T47D (cell line): ENCODE measurements at places on chromosomes 4 and X.
A peak's percentile ranks its signal among the peaks of the same experiment; 100 is the strongest.

GRCh38 chr4:140102421-140102820 is 51.6 kb downstream of the MAML3 start:
- DNase-seq, result no peak

DNA sequence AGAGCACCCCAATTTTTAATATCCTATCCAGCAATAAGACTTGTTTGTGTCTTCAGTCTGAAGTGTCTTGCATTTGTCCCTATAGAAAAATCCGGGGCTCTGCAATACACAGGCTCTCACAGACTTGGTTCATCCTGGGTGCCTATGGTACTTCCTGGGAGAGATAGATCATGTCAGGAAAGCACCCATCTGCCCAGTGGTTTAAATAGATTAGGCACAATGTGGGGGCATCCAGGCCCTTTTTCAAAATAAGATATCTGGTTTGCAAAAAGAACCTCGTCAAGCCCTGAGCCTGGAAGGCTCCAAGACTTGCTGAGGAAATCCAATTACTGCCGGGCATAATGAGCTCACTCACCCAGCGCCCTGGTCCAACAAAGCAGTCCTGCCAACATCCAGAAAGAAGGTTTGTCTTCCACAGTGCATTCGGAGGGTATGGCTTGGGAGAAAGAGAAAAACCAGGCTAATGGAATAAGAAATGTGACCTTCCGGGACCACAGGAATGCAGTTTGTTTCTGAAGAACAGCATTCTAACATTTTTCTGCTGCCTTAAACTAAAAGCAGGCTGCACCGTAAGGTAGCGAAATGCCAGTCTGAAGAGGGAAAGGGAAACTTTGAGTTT is 11.6 kb downstream of the JAKMIP1 start:
- peak; percentile 35 for DNase-seq

DNA sequence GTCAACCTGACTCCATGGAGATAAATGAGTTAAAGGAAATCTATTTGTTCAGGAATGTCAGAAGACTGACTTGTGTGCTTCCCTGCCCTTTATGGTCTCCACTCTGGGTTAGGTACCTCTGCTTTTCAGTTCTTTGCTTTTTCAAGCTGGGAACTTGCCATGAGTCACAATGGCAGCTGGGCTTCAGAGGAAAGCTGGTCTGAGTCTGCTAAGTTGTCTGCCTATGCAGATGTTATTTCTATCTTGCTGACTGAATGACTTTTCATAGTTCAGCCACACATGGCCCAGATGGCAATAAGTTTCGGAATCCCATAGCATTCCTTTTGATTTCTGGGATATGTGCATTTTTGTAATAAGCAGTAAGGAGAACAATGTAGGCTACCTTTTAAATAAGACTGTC is 337.9 kb upstream of the FGF13 start:
- DNase-seq, result no peak

DNA sequence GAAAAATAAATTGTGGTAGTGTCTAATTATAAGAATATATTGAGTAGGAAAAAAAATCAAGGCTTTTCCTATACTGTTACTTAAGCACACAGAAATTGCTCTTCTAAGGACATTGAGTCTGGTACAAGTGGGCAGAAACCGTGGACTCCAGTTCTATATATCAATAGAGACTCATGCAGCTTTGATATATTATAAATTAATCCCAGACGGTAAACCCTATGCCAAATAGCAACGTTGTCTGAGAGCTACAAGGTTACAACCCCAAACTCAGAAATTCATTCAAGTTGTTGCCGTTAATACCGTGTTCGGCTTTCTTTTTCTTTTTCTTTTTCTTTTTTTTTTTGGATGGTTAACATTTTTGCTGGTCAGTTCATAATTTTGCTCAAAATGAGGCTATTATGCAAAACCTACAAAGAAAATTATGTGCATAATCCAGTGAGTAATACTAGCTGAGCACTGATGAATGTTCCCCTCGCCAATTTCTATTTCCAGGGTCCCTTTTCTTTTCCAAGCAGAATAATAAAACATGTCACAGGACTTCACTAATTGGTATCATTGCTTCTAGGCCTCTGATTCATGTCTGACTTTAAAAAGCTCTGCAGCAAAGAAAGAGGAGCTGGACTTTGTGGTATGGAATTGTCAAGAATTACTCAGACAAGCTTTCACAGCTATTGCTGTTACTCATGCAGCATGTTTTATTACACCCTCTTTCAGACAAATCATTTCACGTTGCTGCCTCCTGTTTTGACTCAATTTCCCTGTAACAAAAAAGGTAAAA is 737.7 kb downstream of the NLGN4X start:
- no peak for DNase-seq

- DNase-seq, result peak; percentile 31
Measured at GRCh38 chr4:970854-971520, 2.4 kb downstream of the DGKQ start.

DNA sequence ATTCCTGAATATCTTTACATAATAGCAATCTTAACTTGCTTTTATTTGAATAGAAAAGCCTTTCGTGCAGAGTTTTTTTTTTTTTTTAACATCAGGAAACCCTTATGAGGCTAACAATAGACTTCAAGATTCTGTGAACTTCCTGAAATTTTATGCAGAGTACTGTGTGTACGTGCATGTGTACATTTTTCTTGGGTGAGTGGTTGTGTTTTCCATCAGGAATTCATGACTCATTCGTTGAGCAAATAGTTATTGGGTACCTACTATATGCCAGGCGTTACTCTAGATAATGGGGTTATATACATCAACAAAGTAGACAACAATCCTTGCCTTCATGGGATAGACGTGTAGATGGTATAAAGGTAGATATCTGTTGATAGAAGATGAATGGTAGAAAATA is 59.1 kb downstream of the MRPL1 start:
- peak; percentile 35 for DNase-seq

DNA sequence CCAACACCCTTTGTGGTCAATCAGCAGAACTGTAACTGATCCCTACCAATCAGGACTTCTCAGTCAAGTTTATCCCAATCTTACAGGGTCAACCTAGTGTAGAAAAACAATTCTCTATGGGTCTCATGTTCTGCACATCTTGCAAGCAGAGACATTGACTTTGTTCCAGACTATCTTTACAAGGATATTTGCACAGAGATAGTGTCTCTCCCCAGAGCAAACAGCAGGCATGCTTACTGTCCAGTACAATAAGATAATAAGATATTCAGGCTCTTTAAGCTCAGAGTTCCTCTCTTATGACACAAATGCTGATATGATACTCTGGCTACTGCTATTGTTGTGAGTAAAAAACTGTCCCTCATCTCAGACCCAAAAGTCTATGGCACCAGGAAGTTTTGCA is 53.2 kb downstream of the ACSL4 start:
- peak; percentile 4 for DNase-seq

DNA sequence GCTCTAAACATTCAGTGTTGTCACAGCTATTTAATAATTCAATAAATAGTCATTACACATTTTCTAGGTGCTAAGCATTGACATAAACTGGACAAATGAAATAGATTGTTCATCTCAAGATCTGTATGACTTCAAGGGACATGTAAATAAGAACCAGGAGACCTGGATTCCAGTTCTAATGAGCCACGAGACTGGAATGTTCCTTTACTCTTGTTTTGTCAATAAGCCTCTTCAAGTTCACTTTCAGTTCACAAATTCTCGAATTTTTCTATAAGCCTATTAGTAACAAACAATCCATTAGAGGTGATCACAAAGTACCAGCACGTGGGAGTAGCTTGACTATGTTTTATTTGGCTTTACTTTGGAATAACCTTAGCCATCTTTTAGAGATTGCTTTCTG is 514.0 kb upstream of the SMIM31 start:
- peak; percentile 45 for DNase-seq

- no peak for DNase-seq
Measured at GRCh38 chr4:7993671-7994070, 54.0 kb upstream of the AFAP1 start.

DNA sequence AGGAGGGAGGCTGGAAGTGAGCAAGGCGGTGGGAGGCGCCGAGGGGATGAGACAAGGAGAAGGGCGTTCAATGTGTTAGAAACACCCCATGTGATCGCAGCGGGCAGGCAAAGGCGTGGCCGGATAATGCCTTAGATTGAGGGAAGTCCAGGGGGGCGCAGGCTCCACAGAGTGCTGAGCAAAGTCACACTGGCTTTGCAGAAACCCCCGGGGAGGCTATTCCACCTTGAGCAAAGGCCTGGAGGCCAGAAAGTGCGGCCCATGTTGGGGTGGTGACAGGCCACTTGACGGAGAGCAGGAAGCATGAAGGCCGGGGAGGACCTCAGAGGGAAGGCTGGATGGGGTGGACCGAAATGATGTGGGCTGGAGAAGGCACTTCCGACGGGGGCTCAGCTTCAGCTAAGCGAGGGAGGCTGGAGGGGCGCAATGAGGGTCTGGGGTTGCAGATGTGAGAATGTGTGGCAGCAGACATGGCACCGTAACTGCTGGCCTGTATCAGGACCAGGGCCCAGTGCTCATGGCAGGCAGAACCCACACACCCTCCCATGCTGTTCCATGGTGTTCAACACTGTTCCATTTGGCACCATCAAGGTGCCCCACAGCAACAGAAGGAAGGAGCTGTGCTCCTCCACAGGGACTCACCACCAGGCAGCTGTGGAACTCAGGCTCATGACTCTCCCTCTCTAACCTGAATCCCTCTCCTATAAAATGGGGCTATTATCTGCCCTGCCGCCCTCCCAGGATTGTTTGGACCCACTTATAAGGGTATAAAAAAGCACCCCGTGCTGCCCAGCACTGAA is 50.3 kb downstream of the HMX1 start:
- DNase-seq, result no peak

DNA sequence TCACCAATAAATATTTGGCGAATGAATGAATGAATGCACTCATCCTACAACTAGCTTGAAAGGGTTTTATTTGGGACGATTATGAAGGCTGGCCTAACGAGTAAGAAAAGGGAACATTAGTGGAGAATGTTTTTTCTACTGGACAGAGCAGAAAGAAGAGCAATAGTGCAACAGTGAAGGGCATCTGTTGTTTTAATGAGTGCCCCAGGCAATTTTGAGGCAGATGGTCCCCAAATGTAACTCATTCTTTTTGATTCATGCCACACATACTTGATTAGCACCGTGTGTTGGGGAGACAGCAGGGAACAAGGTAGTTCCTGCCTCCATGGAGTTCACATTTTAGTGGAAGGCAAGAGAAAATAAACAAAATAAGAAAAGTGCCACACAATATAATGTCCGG is 22.7 kb upstream of the INTS6L start:
- no peak for DNase-seq
